ENCODE measurements at places on chromosomes 13 and 19.

- DNase-seq: no peak
Observed at GRCh38 chr13:30043631-30043925, 193.2 kb upstream of the UBL3 start.

GRCh38 chr19:54275951-54276350, 5.0 kb downstream of the LILRB2 start:
- DNase-seq: no peak

DNA sequence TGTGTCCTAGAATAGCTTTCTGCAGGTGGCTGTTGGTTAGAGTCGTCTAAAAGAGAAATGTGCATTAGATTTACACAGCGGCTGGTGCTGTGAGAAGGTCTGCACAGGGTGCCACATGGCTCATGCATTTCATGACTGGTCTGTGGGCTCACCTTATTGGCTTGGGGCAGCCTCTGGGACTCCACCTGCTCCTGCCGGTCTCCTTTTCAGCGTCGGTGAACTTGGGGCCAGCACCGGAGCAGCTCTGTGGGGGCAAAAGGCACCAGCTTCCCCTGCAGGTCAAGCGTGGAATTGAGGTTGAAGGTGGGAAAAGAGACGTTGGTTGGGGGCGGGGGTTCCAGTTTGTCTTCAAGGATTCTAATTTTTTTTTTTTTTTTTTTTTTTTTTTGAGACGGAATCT, 3.1 kb upstream of the PNMA8C start:
- DNase-seq: no peak

- DNase-seq: no peak
Observed at GRCh38 chr19:3034656-3035541, 5.8 kb upstream of the TLE2 start.

DNA sequence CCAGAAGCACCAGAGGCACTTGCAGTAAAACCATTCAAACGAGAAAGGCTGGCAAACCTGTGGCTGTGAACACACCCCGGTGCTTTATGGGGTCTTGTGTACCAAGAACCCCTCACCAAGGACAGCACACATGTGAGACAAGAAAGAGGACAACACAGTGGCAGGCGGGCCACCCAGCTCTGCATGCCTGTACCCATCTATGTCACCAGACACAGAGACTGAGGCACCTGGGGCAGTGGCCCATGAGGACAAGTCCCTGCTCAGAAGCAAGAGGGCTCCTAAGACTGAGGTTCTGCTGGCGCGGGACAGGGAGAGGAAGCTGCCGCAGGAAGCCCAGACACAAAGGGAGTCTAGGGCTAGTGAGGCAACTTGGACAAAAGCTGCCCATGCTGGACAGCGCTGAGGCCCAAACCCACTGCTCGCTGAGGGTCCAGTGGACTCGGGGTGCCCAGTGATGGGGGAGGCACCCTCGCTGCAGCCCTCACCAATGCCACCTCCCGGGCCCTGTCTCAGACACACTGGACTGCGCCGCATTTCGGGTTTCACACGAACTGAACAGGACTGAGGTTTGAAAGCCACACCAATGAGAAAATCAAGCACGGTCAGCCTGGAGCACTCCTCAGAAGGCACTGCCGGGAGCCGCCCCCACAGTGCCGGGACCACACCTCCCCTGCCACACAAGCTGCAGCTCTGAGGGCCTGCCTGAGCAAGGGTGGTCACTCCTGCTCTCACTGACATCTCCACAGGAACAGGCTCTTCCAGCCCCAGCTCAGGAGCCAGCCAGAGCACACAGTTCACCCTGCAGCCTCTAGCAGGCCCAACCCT, 232.7 kb downstream of the TUBA3C start:
- DNase-seq: no peak

DNA sequence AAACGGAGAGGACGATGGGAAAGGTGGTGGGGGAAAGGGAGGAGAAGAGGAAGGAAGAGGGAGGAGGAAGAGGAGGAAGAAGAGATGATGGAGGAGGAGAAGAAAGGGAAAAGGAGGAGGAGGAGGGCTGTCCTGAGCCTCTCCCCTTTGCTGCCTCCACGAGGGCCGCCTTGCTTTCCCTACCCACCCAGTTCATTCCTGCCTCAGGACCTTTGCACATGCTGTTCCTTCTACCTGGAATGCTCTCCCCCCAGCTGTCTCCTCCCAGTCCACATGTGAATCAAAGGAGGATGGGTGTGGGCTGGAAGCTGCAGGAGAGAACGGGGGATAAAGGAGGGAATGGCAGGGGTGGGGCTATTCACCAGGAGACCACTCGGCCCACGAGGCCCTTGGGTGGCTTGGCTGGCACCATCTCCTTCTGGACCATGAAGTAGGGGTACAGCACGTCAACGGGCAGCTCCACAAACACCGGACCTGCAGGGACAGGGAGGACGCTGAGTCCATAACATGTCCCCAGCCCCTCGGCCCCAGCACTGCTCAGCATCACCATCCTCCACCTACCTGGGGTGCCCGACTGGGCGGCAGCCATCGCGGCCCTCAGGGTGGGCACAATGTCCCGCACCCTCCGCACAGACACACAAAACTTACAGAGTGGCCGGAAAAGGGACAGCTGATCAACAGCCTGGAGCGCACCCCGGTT, 15.3 kb downstream of the SYDE1 start:
- DNase-seq: no peak

DNA sequence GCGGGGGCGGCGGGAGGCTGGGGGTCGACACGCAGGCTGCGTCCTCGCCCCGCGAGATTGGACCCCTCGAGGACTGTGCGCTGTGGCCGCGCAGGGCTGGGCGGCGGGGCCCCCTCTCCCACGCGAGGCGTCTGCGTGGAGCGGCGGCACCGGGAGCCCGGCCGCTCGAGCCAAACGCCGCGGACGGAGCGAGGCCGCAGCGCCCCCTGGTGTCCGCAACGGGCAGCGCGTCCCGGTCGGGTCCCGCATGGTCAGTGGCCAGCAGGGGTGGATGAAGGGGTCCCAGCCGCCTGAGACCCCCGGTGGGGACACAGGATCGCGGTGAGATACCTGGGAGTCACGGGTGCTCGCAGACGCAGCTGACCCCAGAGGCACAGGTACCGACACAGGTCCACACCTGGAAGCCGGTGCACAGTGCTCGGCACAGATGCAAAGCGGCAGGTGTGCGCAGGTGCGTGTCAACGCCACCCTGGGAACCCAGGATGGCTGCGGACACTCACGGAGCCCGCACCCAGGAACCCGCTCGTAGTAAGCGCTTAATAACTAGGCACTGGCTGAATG, 2.1 kb upstream of the CIRBP start:
- DNase-seq: no peak
